Islet precursor cell (in vitro differentiated cells): ENCODE measurements at places on chromosomes 7 and 10.

GRCh38 chr7:100674411-100675104 lies 1.0 kb downstream of the GNB2 start:
- no peak for DNase-seq

- no peak for DNase-seq
These were observed 333.8 kb downstream of the CXCL12 start for GRCh38 chr10:44051091-44051490.

DNA sequence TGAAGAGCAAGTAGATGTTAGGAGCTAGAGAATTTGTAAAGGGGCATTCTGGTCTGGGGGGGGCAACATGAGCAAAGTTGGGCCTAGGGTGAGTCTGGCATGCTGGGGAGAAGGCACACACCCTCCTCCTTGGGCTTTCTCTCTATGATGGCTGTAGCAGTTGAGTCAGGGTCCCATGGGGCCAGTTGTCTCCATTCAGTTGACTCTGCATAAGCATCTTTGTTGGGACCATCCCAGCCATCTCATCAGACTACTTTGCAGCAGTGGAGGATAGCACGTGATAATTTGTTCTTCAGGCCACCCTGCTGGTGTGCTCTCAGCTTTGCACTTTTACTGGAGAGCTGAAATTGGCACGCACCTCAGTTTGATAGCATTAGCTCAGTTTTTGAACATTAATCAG lies 55.2 kb downstream of the LRMDA start:
- DNase-seq, result no peak

GRCh38 chr10:91941426-91941825 lies 17.9 kb downstream of the BTAF1 start:
- no peak for DNase-seq

DNA sequence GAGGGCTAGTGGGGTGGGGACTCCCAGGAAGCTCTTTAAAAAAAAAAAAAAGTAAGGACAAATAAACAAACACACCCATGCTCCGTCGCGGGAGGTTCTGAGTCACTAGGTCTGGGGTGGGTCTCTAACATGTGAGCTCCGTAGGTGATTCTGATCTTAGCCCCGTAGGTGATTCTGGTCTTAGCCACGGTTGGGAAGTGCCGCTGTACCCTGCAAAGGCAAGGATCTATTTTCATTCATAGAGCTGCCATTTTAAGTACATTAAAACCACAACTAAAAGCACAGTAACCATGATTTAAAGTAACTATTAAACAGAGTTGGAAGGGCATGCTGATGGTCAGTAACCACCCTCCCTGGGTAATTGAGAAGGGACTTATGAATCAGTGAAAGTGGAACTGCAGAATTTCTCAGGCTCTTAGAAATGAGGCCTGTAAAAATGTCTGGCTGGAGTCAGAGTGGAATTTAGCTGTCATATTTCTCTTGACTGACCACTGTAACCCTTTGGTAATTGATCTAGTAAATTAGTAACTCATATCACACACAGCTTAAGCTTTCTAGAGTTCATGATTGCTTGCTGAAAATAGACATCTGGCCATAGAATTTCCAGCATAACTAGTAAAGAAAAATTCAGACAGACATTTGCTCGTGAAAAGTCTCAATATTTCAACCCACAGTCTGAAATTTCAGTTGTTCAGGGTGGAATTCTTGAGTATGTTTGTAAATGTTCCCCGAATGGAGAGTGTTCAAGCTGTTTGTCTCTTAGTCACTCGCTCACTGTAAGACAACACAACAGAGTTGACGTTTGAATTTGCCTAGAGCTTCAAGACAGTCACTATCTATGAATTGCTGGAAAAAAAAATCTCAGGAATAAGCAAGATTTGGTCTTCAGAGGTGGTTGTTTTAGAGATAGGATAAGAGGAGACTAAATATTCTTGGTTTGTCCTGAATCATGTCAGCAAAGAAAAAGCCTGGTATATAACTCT lies 34.2 kb upstream of the TCF7L2 start:
- DNase-seq, result peak; percentile 85
